CD14-positive monocyte (primary cell): ENCODE measurements at places on chromosomes 1 and 21. TPM values are rescaled to one million over a fixed set of nuclear protein-coding genes. Genes with fewer than 3 reads are reported as not detected.

- peaks cover 28% of the 10 kb centered on the region for H3K36me3 ChIP-seq
- H3K27ac ChIP-seq: peak overlapping the region; percentile 78
- H3K27me3 ChIP-seq: no peaks in the 10 kb centered on the region
Observed at GRCh38 chr1:225923381-225923691, 714 bp downstream of the PYCR2 start.

DNA sequence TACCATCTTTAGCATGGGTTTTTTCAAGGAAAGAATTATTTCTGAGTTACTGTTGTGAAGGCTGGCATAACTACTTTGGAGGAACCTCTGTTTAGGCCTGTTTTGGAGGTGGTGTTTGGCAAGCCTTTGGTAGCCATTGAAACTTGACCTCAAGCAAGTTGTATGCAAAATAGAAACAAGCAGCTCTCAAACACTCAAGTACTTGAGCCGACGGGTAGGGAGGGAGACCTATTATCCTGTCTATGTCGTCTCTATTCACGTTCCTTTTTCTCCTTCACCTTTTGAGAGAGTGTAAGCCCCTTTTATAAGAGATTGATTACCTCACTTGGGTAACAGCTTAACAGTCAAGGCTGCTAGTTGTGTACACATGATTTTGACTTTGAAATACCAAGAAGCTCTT lies 878.3 kb upstream of the CXADR start:
- H3K36me3 ChIP-seq: no peaks in the 10 kb centered on the region
- DNase-seq: no peak
- H3K27ac ChIP-seq: no peak overlapping the region
- H3K27me3 ChIP-seq: no peaks in the 10 kb centered on the region
- no peak overlapping the region for H3K4me3 ChIP-seq

DNA sequence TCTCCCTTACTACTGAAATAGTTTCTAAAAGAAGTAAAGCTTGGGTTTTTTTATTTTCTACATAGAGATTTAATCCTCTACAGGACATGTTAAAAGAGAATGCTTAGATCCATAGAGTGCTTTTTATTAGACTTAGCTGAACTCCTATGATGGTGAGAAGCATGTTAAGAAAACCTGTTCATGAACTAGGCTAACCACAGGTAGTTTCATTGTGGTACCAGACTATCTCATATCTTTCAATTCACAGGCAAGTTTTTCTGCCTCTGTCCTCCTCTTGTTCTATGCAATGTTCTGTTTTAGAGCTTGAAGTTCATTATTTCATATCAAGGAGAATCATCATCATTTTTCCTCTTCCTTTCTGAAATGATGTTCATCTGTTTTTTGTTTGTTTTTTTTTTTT lies 65.4 kb downstream of the ELAVL4 start:
- no peak for DNase-seq
- H3K27me3 ChIP-seq: no peaks in the 10 kb centered on the region
- H3K27ac ChIP-seq: no peak overlapping the region
- no peak overlapping the region for H3K4me3 ChIP-seq
- H3K36me3 ChIP-seq: no peaks in the 10 kb centered on the region

DNA sequence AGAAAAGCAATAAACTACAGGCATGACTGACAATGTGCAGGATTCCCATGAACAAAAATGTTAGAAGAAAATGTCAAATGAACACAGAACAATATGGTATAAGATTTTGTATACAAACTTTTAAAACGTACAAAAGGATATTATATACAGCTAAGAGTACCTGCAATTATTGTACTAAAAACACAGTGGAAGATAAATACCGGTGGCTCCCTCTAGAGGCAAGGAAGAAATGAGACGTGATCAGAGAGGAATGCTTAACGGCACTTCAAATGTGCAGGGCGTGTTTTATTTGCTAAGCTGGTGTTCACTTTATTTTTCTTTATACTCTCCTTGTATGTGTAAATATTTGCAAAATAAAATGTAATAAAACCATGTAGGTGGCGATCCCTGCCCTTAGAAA lies 191.8 kb upstream of the SAMSN1 start:
- H3K36me3 ChIP-seq: no peaks in the 10 kb centered on the region
- H3K27ac ChIP-seq: no peak overlapping the region
- H3K27me3 ChIP-seq: no peaks in the 10 kb centered on the region
- peak; percentile 67 for DNase-seq
- no peak overlapping the region for H3K4me3 ChIP-seq

GRCh38 chr1:87505391-87505983 lies 176.8 kb downstream of the LMO4 start:
- no peak overlapping the region for H3K27ac ChIP-seq
- no peak overlapping the region for H3K4me3 ChIP-seq
- no peaks in the 10 kb centered on the region for H3K36me3 ChIP-seq

DNA sequence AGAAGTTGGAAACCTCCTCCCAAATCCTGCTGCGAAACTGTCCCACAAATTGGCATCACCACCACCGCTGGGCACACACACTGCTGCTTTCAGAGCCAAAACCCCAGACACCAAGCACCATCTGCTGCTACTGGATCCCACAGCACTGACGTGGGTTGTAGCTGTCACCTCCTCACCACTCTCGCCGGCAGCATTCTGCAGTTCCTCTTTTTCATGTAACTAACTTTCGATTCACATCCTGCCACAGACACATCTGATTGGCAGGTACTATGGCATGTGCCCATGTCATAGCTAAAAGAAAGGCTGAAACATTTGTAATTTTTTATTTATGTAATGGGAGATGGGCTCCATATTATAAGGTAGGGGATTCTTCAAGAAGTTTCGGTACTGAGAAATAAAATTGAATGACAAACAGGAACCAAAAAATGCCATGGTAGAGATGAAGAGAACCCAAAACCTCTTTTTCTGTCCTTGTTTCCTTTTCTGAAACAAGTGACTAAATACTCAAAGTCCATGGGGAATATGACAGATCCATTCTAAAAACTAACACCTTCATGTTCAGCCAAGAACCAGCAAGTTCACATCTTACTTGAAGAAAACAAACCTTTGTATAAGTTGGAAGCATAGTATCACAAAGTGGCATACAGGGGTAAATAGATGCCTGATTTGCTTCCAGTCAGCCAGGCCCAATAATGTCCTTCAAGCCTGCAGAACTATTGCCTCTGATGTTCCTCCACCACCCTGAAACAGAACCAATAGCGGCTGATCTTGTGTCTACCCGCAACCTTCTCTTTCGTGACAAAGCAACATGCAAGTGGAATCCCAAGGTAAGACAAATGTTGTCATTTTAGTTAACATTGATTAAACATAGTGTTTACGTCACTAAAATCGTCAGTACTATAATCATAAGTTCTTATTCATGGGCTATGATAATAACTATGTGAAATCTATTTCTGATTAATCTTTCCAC lies 26.6 kb upstream of the RGS13 start:
- peak; percentile 90 for DNase-seq
- peak overlapping the region; percentile 21 for H3K27ac ChIP-seq
- peaks cover 12% of the 10 kb centered on the region for H3K4me1 ChIP-seq
- peak overlapping the region; percentile 59 for H3K4me3 ChIP-seq

GRCh38 chr21:33684068-33684467 lies 41.8 kb downstream of the ITSN1 start:
- no peaks in the 10 kb centered on the region for H3K27me3 ChIP-seq
- no peak overlapping the region for H3K4me3 ChIP-seq
- H3K36me3 ChIP-seq: no peaks in the 10 kb centered on the region
- DNase-seq: no peak
- H3K27ac ChIP-seq: no peak overlapping the region

The PAQR6 gene
- polyA plus RNA-seq: not detected

DNA sequence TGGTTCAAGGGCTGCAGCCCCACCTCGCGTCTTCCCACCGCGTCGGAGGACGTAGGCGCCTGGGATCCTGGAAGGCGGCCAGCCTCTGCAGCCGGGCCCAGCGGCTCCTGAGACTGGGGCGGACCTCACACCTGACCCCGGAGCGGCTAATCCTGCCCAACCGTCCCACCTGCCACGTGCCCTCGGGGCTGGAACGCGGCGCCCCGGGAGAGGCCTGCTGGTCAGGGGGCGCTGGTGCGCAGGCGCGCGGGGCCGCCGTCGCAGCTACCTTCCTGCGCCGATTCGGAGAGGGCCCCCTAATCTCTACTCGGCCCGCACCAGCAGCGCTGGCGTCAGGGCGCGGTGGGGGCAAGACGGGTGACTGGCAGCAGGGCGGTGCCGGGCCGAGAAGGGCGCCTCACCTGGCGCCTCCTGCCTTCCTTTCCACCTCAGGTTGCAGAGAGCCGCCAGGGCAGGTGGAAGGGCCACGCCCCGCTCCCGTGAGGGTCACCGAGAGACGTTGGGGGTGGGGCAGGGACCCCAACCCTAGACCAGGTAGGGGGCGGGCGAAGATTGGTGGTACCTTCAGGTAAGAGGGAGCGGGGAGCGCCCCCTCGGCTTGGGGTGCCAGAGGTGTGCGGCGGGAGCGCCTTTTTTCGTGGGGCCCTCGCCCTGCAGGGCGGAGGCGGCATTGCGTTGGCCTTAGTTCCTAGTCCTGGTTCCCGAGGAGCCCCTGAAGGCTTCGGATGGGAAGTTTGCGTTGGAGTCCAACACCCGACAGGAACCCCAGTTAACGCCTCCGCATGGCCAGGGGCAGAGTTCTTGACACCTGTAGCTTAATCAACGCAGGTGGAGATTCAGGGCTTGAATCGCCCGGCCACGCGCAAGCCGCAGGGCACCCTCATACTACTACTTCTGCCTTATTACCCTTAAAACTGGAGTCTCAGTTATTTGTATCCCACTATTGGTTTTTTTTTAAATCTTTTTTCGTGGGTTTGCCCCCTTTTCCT lies at the start of gene TDRD5:
TSS of gene TDRD5 (plus strand) at position 241 of the 989 bp plus-strand sequence. CDS start 784 bp downstream, outside the sequence.
- H3K36me3 ChIP-seq: no peaks in the 10 kb centered on the region
- DNase-seq: no peak
- H3K27me3 ChIP-seq: peaks cover 53% of the 10 kb centered on the region

DNA sequence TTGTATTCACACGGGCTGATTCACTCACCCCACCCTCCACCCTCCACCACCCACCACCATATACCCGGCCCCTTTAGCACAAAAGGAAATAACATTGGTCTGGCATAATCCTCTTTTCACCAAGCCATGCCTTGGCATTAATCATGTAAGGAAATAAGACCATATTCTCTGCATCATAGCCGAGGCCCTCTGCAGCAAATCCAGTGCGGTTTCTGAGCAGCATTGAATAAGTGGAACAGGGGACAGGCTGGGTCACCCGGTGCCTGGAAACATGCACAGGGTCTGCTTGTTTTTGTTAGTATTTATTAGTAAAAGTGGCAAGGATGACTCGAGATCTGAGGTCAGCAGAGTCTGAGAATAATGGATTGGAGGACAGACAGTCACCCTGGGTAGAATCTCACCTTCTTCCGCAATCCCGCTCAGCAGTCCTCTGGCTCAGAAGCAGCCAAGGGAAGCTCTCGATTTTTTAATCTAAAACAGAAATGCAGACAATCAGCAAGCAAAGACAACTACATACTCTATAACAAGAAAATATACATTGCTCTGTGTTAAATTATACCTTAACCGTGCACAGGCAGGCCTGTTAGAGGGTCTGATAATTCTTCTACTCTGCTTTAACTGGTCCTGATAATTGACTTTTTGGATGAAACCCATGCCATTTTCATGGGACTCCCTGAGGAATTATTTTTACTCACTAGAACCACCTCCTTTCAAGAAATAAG lies 52.4 kb upstream of the CDC42BPA start:
- H3K4me1 ChIP-seq: no peaks in the 10 kb centered on the region
- H3K36me3 ChIP-seq: no peaks in the 10 kb centered on the region
- no peak overlapping the region for H3K27ac ChIP-seq
- no peak overlapping the region for H3K4me3 ChIP-seq

DNA sequence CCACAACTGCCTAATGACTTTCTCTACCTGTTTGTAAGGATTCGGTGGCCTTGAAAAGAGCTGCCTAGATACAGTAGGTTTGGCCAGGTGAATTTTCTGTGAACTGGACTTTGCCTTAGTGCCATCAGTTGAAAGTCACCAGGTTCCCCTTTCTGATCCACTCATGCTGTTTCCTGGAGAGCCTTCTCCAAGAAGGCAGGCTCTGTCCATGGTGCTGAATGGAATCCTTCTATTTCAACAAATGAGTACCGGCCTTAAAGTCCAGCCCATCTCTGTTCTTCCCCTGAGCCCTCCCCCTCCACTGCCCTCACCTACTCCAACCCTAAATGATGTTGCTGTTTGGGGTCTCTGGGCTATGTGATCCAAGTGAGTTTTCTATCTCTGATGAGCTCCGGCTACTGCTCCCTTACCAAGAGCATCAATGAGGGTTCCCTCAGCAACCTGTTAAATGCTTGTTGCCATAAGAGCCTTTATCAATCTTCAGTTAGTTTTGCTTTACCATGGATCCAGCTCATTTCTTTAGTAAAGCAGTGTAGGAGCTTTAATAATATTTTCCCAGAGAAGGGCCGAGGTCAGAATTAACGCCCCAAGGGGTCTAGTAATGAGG lies 500.4 kb downstream of the PTPRU start:
- H3K27me3 ChIP-seq: no peaks in the 10 kb centered on the region
- H3K4me3 ChIP-seq: no peak overlapping the region
- no peaks in the 10 kb centered on the region for H3K36me3 ChIP-seq
- H3K27ac ChIP-seq: no peak overlapping the region
- H3K4me1 ChIP-seq: peaks cover 14% of the 10 kb centered on the region
- peak; percentile 30 for DNase-seq

The TP73 gene
- 0.42 TPM for polyA plus RNA-seq

DNA sequence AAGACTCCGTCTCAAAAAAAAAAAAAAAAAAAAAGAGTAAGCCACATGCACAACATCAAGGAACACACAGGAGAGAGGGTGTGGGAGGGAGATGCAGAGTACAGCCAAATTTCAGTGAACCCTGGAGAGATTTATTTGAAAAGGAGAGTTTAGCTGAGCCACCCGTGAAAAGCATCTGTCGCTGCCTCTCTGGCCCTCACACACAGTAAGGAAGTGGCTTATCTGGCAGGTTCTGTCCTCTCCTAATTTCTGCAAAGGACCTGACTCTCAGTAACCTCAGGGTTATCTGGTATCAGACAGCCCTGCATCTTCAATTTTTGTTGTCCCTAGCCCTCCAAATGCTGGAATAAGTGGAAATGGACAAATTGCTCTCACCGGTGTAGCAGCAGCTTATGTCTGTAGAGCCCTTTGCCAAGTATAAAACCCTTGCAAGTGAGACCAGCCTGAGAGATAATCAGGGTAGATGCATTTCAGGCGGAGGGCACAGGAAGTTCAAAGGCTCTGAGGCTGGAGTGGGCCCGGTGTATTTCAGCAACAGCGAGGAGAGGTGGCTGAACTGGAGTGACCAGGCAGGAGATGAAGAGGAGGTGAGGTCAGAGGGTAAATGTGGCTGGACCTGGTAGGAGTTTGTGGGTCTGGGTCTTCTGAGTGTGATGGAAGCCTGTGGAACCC lies 16.7 kb upstream of the IL10RB start:
- H3K36me3 ChIP-seq: peaks cover 86% of the 10 kb centered on the region
- no peaks in the 10 kb centered on the region for H3K27me3 ChIP-seq
- H3K4me1 ChIP-seq: peaks cover 10% of the 10 kb centered on the region
- H3K4me3 ChIP-seq: no peak overlapping the region
- peak overlapping the region; percentile 42 for H3K27ac ChIP-seq
- no peak for DNase-seq

The MFN2 gene
- polyA plus RNA-seq: 30.3 TPM

GRCh38 chr1:98049370-98050135 lies 128.7 kb upstream of the DPYD start:
- H3K27me3 ChIP-seq: peaks cover 97% of the 10 kb centered on the region
- no peak overlapping the region for H3K27ac ChIP-seq
- DNase-seq: no peak
- H3K36me3 ChIP-seq: no peaks in the 10 kb centered on the region
- H3K4me3 ChIP-seq: no peak overlapping the region
